Central memory CD8-positive, alpha-beta T cell (primary cell): ENCODE measurements at places on chromosomes 2 and 18.

- no peaks in the 10 kb centered on the region for H3K27me3 ChIP-seq
- no peak for DNase-seq
- no peaks in the 10 kb centered on the region for H3K36me3 ChIP-seq
- no peak overlapping the region for H3K4me3 ChIP-seq
- H3K4me1 ChIP-seq: no peaks in the 10 kb centered on the region
These were observed 72.2 kb upstream of the MAP2 start for GRCh38 chr2:209351636-209352035.

DNA sequence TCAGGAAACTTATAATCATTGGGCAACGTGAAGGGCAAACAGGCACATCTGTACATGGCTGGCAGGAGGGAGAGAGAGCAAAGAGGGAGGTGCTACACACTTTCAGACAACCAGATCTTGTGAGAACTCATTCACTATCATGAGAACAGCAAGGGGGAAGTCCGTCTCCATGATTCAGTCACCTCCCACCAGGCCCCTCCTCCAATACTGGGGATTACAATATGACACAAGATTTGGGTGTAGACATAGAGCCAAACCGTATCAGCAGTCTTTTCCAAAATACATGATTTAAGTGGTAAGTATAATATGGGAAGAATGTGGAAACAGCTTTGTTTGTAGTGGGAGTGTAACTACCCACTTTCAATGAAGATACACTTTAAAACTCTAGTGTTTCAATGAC is 65.0 kb downstream of the EPB41L5 start:
- H3K36me3 ChIP-seq: peaks cover 2% of the 10 kb centered on the region
- DNase-seq: no peak
- no peak overlapping the region for H3K4me3 ChIP-seq
- H3K27me3 ChIP-seq: no peaks in the 10 kb centered on the region
- H3K4me1 ChIP-seq: no peaks in the 10 kb centered on the region

DNA sequence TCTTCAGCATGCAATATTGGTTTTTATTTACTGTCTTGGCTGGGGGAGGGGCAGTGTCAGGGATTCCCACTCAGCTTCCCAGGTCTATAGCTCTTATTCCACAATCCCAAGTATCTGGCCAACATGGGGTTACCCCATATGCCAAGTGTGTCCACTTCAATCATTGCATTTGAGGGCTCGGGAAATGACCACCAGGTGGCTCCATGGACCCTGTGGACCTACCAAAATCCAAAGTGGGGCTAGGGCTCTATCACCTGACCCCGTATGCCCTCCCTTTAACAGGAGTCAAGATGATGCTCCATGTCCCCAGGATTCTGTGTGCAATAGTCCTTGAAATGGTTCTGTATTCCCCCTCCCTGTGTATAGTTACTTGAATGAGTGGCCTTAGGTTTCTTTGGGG is 12.1 kb upstream of the TRAF3IP1 start:
- DNase-seq: no peak
- peaks cover 17% of the 10 kb centered on the region for H3K27me3 ChIP-seq
- H3K36me3 ChIP-seq: peaks cover 2% of the 10 kb centered on the region
- no peaks in the 10 kb centered on the region for H3K4me1 ChIP-seq
- no peak overlapping the region for H3K4me3 ChIP-seq

DNA sequence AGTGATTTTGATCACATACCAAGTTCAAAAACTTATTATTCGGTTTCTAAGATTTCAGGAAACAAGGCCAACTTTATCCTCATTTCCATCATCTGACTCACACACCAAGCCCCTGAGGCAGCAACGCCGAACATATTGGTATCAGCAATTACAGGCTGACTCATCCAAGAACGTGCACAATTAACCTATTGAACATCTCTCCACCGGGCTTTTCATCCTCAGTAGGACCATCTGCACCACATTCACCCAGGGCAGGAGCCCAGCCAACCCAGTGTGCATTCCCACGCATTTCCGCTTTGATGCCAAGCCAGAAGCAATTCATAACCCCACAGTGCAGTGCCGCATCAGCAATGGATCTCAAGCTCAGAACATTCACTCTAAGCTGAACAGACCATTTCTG is 52.9 kb downstream of the SCG2 start:
- H3K4me3 ChIP-seq: no peak overlapping the region
- no peak for DNase-seq

GRCh38 chr18:76328140-76328539 is 166.9 kb downstream of the ZNF516 start:
- H3K4me3 ChIP-seq: no peak overlapping the region
- H3K4me1 ChIP-seq: no peaks in the 10 kb centered on the region
- H3K36me3 ChIP-seq: no peaks in the 10 kb centered on the region
- no peak overlapping the region for H3K27ac ChIP-seq
- DNase-seq: no peak
- peaks cover 90% of the 10 kb centered on the region for H3K27me3 ChIP-seq

DNA sequence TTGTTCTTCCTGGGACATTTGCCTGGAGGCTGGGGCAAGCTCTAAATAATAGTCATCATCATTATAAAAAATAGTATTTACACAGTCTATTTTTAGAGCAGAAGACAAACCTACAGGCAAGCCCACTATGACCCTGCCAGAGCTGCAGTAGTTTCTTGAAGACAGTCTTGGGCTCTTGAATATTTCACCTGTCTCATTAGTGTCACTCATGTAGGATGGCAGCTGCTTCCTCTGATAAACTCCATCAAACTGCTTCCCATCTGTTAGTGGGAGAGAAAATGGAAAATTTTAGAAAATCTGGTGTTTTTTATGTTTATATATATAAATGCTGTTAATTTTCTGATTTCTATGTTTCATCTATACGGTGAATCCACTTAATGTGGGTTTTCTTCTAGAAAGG is 8.5 kb upstream of the CYRIA start:
- H3K27me3 ChIP-seq: no peaks in the 10 kb centered on the region
- DNase-seq: no peak
- H3K27ac ChIP-seq: no peak overlapping the region
- no peaks in the 10 kb centered on the region for H3K36me3 ChIP-seq

GRCh38 chr2:8595811-8596600 is 85.8 kb upstream of the ID2 start:
- peaks cover 1% of the 10 kb centered on the region for H3K36me3 ChIP-seq
- no peak overlapping the region for H3K27ac ChIP-seq
- no peak overlapping the region for H3K4me3 ChIP-seq

GRCh38 chr2:237616373-237616733 is 11.0 kb upstream of the LRRFIP1 start:
- H3K4me3 ChIP-seq: no peak overlapping the region
- H3K27ac ChIP-seq: no peak overlapping the region
- DNase-seq: no peak
- no peaks in the 10 kb centered on the region for H3K36me3 ChIP-seq
- H3K27me3 ChIP-seq: peaks cover 10% of the 10 kb centered on the region

GRCh38 chr2:230713331-230714135 is 891 bp downstream of the CAB39 start:
- H3K4me3 ChIP-seq: peak overlapping the region; percentile 94
- peaks cover 44% of the 10 kb centered on the region for H3K4me1 ChIP-seq
- H3K27me3 ChIP-seq: no peaks in the 10 kb centered on the region
- DNase-seq: peak; percentile 24

- no peaks in the 10 kb centered on the region for H3K36me3 ChIP-seq
- H3K4me3 ChIP-seq: no peak overlapping the region
- no peak overlapping the region for H3K27ac ChIP-seq
- H3K4me1 ChIP-seq: no peaks in the 10 kb centered on the region
- H3K27me3 ChIP-seq: peaks cover 7% of the 10 kb centered on the region
These were observed 8.2 kb upstream of the CLIP4 start for GRCh38 chr2:29106980-29107388.

DNA sequence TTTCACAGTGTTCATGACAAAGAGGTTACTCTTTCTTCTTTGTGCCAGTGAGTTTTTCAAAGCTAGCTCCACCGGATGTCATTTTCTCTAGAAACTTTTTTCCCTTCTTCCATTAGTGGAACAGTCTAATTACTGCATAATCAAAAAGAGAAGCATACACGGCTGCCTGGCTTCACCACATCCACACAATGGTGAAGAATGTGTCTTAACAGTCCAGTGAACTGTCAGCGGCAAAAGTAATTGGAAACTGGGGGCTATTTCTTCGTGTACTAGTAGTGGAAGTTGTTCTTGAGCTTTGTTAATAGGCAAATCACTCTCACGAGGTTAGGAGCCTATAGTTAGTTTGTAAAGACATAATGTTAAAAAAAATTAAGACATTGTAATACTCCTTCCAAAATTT is 32.9 kb upstream of the PIK3C3 start:
- H3K36me3 ChIP-seq: no peaks in the 10 kb centered on the region
- peaks cover 15% of the 10 kb centered on the region for H3K27me3 ChIP-seq
- H3K27ac ChIP-seq: no peak overlapping the region
- no peak overlapping the region for H3K4me3 ChIP-seq

- H3K27me3 ChIP-seq: peaks cover 80% of the 10 kb centered on the region
- H3K4me3 ChIP-seq: no peak overlapping the region
These were observed 7.4 kb downstream of the RAPGEF4 start for GRCh38 chr2:172742931-172743540.

GRCh38 chr18:32909798-32910561 is 137.2 kb upstream of the KLHL14 start:
- H3K27me3 ChIP-seq: no peaks in the 10 kb centered on the region
- H3K4me1 ChIP-seq: no peaks in the 10 kb centered on the region
- no peak overlapping the region for H3K4me3 ChIP-seq
- no peaks in the 10 kb centered on the region for H3K36me3 ChIP-seq
- no peak for DNase-seq

- H3K36me3 ChIP-seq: peaks cover 4% of the 10 kb centered on the region
- no peak overlapping the region for H3K4me3 ChIP-seq
- DNase-seq: no peak
- no peak overlapping the region for H3K27ac ChIP-seq
These were observed 34.9 kb downstream of the EMX1 start for GRCh38 chr2:72952110-72952823.

GRCh38 chr2:27069961-27070618 is 1.4 kb downstream of the OST4 start:
- peaks cover 23% of the 10 kb centered on the region for H3K36me3 ChIP-seq
- DNase-seq: no peak
- H3K27ac ChIP-seq: peak overlapping the region; percentile 82
- no peaks in the 10 kb centered on the region for H3K27me3 ChIP-seq

DNA sequence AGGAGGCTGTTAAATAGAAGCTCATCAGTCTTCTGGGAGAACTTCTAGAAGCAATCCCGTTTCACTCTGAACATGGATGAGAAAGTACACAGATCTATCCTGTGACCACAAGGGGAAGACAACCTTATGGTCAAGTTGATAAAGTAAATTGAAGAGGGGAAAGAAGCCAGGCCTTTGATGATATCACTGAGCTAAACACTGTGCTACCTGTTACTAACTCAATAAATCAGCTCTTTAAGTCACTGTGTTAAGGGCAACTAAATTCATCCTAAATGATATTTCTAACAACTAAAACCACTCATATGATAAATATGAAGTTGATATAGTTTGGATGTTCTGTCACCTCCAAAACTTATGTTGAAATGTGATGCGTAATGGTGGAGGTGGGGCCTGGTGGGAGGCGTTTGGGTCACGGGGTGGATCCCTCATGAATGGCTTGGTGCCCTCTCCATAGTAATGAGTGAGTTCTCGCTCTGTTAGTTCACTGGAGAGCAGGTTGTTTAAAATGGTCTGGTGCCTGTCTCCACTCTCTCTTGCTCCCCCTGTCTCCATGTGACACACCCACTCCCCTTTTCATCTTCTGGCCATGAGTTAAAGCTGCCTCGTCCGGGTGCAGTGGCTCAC is 23.6 kb downstream of the OLA1 start:
- H3K4me3 ChIP-seq: no peak overlapping the region
- H3K36me3 ChIP-seq: peaks cover 11% of the 10 kb centered on the region
- no peak overlapping the region for H3K27ac ChIP-seq
- DNase-seq: no peak

- no peak for DNase-seq
- H3K36me3 ChIP-seq: no peaks in the 10 kb centered on the region
- H3K27me3 ChIP-seq: no peaks in the 10 kb centered on the region
- no peak overlapping the region for H3K4me3 ChIP-seq
- no peaks in the 10 kb centered on the region for H3K4me1 ChIP-seq
These were observed 11.1 kb downstream of the SLC8A1 start for GRCh38 chr2:40440835-40441234.

DNA sequence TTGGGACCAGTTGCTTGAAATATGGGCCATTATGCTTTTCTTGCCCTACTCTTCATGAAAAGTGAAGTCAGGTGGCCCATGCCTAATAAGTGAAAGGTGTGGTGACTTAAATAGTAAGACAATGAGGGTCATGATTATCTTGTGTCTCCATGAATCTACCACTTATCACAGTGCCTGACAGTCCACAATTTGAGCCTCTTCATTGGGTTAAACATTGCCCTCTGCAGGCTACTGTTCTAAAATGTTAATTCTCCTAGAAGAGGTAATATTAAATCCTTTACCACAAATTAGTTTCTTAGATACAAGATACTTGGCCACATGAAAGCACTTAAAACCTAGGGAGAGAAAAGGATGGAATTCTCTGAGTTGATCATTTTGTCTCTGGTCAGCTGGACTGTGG is 4.0 kb downstream of the EGR4 start:
- peaks cover 36% of the 10 kb centered on the region for H3K27me3 ChIP-seq
- peaks cover 10% of the 10 kb centered on the region for H3K36me3 ChIP-seq
- H3K4me1 ChIP-seq: peaks cover 22% of the 10 kb centered on the region

DNA sequence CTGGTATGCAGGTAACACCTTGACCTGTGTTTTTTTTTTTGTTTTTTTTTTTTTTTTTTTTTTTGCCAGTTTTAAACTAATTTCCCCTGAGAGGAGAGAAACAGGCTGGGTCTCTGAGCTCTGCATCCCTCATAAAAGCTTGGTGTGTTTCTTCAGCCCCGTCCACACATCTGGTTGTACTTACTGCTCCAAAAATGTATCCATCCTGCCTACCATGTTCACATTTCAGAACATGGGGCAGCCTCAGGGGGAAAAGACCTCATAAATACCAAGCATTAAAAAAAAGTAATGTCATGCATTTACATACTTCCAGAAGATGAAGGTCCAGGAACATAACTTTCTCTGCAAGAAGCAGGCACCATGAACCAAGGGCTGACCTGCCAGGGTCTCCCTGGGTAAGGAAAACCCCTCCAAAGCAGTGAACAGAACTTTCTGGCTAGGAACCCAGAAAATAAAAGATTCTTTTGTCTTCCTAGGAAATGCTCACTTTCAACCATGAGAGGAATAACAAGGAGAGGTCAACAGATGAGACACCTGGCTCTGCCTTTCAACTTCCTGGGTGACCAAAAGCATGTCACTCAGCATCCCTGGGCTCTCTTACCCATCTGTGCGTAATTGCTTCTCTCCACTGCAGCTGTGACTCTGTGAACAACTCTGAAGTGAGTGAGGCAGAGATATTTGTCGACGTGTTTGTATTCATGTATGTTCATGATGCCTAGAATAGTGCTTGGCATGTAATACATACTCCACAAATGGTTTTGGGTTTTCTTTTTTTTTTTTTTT is 118.6 kb downstream of the MCFD2 start:
- no peak overlapping the region for H3K27ac ChIP-seq
- no peak overlapping the region for H3K4me3 ChIP-seq
- no peaks in the 10 kb centered on the region for H3K4me1 ChIP-seq
- DNase-seq: no peak
- H3K36me3 ChIP-seq: no peaks in the 10 kb centered on the region
- peaks cover 47% of the 10 kb centered on the region for H3K27me3 ChIP-seq

DNA sequence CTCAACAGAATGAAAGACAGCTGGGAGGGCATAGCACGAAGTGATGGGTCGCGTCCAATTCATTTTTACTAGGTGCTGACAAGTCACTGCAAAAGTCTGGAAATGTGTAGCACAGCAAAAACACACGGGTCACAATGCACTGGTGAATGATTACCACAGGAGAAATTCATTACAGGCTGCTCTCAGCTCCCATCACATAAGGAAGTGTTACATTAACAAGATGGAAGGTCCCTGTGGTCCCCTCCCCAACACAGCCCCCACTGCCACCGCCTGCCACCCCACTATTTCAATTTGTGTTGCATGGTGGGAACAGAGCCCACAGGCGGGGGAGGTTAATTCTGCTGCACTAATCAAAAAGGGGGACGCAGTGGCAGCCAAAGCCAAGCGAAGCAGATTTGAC is 122.8 kb downstream of the NRP2 start:
- no peak overlapping the region for H3K4me3 ChIP-seq
- H3K4me1 ChIP-seq: no peaks in the 10 kb centered on the region
- H3K36me3 ChIP-seq: no peaks in the 10 kb centered on the region
- DNase-seq: no peak
